Naive thymus-derived CD8-positive, alpha-beta T cell (primary cell): ENCODE measurements at places on chromosomes 2 and 18.

DNA sequence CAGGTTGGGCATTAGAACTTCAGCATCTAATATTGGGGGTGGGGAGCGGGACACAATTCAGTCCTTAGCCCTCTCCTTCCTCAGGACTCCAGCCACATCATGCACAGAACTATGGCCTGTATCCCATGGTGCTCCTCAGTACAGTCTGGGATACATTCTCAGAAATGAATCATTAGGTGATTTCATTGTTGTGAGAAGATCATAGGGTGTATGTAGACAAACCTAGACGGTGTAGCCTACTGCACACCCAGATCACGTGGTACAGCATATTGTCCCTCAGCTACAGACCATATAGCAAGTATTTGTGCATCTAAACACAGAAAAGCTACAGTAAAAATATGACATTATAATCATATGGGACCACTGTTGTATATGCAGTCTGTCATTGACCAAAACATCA is 23.2 kb upstream of the IMP4 start:
- DNase-seq, result no peak

GRCh38 chr2:157785866-157786662 is 90.1 kb downstream of the ACVR1 start:
- DNase-seq, result no peak

GRCh38 chr2:128494307-128494639 is 175.6 kb upstream of the HS6ST1 start:
- no peak for DNase-seq

GRCh38 chr2:112493858-112494648 is 12.1 kb downstream of the TTL start:
- DNase-seq, result no peak

- no peak for DNase-seq
These were observed 49.4 kb downstream of the PID1 start for GRCh38 chr2:229221641-229222040.

DNA sequence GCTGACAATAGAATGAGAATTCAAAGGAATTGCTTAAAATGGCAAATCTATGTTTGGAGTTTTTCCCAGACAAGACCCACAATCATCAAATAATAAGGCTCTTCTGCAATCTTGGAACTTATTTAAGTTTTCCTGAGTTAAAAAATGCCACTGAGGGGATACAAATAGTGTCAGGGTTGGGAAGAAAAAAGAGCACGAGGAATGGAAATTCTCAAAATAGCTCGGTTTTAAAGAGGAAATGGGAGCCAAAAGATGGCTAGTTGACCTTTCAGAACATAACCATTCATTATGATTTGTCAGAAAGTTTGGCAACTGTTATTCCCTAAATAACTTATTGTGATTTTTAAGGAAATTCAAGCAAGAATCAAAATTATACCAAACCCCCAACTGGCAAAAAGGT is 127.7 kb downstream of the RAPGEF4 start:
- DNase-seq, result no peak

GRCh38 chr2:167692191-167692590 is 555.2 kb downstream of the STK39 start:
- DNase-seq, result no peak

DNA sequence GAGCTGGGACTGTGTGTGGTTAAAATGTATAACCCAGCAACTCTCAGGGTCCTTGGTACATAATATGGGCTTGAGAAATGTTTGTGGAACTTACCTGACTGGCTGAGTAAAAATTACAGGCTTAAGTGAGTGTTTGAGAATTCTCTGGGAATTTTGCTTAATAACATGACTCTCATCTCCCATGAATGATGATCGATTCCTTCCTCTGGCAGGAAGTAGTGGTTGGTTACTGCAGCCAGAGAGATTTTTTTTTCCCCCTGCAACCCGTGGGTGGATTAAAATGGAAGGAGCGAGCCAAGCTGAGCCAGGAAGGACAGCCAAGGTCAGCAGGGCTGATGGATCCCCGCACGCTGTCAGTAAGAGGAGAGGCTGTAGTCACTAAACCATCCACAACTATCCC is 40.6 kb upstream of the RFX8 start:
- no peak for DNase-seq

DNA sequence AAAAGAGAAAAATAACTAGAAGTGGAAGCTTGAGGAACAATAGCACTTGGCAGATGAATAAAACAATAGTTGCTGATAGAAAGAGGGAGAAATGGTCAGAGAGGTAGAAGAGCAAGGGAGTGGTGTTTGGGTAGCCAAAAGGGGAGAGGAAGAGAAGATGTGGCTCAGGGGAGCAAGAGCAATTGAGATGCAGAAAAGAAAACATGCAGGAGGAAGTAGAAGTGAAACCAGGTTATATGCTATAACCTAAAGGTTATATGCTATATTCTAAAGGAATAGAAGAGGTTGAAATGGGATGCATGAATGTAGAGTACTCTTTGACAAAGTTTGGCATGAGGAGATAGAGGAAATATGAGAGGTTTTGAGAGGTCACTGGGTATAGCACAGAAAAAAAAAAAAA is 759.5 kb downstream of the SATB2 start:
- no peak for DNase-seq

- DNase-seq, result no peak
These were observed 226.0 kb upstream of the NETO1 start for GRCh38 chr18:73093687-73094250.

DNA sequence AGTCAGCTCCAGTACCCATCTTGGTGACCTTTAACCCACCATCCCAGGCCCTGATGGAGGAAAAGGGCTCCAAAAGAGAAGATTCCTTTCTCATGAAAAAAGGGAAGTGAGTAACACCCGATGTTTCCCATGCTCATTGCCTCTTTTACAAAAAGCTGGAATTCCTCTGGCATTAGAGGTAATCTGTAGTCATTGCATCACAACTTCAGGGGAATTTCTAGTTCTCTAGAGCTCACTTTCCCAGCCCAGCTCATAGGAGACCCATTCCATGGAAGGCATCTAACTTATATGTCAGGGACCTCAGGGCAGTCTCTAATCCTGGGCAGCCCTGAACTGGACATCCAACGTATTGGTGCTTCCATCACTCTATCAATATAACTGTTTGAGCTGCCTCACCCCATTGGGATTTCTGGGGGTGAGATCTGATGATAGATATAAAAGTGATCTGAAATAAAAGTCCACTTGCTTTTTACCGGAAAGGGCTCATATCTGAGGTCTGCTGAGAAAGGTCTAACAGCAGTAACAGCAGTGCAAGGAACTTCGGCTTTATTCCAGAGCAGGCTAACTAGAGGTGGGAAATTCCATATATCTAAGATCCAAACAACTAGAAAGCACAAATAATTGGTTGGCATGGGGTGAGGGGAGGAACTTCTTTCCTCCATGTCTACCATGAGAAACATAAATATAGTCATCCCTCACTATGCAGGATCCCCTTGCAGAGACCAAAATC is 106.1 kb downstream of the ETAA1 start:
- no peak for DNase-seq

DNA sequence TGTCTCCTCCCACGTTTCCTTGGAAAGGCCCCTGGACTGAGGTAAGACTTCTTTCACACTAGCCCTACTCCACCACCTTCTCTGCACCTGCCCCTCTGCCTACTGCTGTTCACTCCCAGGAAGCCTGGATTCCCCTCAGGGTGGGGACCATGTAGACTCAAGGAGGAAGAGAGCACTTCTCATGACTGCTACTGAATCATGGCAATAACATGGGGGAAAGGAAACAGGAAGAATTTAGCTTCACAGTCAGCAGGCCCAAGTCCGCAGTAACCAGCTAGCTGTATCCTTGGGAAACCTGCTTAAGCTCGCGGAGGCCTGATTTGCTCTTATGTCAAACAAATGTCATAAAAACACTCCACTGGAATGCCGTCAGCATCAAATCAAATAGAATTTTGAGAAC is 126.2 kb upstream of the CAPN13 start:
- no peak for DNase-seq
